GM23338 (cell line): ENCODE measurements at places on chromosomes 6 and 20.

DNA sequence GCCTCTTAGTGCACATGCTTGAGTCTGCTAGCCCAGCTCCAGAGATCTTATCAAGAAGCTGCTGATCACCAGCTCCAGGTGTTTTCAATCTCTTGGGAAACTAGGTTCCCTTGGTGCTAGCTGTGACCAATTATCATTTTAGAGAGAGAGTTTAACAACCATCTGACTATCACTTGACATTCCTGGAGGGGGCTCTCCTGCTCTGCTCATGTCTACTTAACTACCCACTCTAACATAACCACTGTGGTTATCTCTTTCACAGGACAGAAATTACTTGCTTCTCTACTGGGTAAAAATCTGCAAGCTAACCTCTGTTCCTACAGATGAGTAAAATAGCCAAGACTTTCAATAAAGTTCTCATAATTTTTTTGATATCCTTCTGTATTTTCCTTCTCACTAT is 823.4 kb upstream of the GJE1 start:
- DNase-seq: peak; percentile 43

DNA sequence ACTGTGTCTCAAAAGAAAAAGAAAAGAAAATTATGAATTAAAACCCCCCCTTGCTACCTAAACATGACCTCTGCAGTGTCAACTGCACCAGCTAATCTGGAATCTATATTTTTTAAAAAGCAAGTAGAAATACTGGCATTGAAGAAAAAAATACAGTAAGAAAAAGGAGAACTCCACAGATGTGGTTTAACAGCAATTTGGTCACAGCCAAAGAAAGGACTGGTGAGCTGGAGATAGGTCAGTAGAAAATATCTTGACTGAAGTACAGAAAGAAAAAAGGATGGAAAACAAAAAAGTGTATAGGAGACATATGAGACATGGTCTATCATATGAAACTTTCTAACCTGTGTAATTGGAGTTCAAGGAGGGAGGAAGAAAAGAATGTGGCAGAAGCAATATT is 44.1 kb upstream of the ERVFRD-1 start:
- DNase-seq: no peak

DNA sequence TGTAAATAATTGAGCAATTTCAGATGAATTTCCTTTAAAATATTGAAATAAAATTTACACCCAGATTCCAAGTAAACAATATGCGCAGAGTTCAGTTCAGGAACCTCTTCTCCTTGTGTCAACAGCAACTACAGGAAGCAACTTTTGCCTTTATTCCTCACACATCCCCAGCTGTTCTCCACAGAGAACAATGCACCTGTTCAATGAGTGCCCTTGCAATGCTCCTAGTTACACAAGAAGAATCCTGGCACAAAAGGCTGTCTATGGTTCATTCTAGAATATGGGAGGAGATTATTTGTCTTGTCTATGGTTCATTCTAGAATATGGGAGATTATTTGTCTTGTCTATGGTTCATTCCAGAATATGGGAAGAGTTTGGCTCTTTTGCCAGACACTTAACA is 454.9 kb downstream of the BTBD3 start:
- DNase-seq: no peak

- DNase-seq: no peak
Measured at GRCh38 chr20:5550733-5551529, 199.3 kb upstream of the SHLD1 start.

GRCh38 chr20:2751878-2752566 is 48.4 kb downstream of the CPXM1 start:
- no peak for DNase-seq

GRCh38 chr6:89536231-89536630 is 102.3 kb downstream of the LYRM2 start:
- DNase-seq: peak; percentile 80

- DNase-seq: peak; percentile 59
Measured at GRCh38 chr20:48538058-48538825, 289.6 kb downstream of the PREX1 start.

GRCh38 chr20:26208296-26209091 is 511.8 kb upstream of the ZNF337 start:
- DNase-seq: peak; percentile 77

DNA sequence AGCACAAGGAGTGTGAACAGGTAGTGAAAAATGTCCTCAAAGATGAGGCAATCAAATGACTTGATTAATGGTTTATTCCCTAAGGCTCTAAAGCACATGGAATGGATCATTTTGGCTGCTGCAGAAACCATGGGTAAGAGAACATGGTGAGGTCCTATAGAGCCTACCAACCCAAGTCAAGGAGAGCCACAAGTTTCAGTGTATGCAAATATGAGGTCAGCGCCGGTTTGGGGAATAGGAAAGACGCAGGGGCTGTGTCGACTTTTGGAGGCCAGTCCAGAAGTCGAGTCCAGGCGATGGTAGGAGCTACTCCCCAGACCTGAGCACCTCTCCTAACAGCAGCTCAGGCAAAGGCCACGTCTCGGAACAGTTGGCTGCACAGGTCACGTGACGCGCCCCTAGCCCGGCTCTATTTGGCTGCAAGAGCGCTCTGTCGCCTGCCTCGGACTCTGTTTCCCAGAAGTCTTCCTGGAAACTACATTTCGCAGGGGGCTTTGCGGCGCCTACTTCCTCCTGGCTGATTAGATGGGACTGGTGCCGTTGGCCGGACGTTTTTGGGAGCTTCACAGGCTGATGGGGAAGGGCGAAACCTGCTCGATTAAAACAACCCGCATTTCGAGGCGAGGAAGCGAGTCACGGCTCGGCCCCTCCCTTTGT is 74.4 kb upstream of the CHD6 start:
- peak; percentile 97 for DNase-seq

GRCh38 chr20:35306931-35307517 is 14.8 kb upstream of the FAM83C start:
- DNase-seq: peak; percentile 88

- peak; percentile 13 for DNase-seq
Measured at GRCh38 chr6:55941702-55942101, 66.3 kb upstream of the BMP5 start.

DNA sequence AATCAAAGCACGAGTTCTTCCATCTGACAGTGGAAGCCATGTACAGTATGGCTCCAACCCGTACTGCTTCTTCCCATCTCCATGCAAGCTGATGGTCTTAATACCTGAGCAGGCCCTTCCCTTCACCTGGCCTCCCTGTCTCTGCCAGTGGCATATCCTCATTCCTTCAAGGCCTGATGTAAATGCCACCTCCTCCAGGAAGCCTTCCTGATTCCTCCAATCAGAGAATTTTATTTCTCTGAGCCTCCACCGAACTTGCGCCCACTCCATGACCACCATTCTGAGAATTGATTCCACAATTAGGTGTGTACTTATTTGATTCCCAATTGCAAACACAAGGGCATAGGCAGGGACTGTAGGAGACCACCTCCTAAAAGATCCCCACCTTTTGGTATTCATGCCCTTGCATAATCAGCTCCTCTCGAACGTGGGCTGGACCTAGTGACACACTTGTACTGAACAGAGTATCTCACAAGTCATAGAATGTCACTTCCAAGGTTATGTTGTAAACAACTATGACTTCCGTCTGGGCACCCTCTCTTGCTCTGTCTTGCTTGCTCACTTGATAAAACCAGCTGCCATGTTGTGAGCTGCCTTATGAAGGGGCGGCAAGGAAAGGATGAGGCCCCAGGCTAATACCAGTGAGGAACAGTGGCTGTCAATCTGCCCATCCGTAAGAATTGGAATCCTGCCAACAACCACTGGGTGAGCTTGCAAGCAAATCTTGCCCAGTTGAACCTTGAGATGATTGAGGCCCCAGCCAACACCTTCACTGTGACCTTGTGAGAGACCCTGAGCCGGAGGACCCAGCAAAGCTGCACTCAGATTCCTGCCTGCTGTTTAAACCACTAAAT is 38.8 kb downstream of the CPNE5 start:
- DNase-seq: no peak

DNA sequence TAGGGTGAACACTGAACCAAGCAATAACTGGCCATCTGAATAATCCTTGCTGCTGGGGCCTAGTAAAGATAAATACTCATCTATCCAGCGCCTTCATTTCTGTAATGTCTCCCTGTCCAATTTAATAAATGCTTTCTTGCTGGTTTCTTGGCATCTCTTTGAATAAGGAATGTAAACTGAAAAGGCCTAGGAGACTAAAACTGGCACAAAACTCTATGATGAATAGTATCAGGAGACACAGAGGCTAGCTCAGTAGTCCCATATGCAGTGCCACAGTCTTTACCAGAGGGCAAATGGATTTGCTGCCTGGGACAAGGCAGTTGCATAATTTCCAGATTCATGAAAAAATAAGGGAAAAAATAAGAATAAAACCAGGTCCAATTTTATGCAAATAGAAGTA is 324.4 kb downstream of the CENPW start:
- DNase-seq: no peak

GRCh38 chr6:89707766-89708165 is 69.2 kb upstream of the LYRM2 start:
- DNase-seq: no peak

- no peak for DNase-seq
Measured at GRCh38 chr6:117642976-117643375, 32.3 kb upstream of the NUS1 start.

GRCh38 chr20:50464026-50464724 is 46.0 kb upstream of the PTPN1 start:
- peak; percentile 77 for DNase-seq

DNA sequence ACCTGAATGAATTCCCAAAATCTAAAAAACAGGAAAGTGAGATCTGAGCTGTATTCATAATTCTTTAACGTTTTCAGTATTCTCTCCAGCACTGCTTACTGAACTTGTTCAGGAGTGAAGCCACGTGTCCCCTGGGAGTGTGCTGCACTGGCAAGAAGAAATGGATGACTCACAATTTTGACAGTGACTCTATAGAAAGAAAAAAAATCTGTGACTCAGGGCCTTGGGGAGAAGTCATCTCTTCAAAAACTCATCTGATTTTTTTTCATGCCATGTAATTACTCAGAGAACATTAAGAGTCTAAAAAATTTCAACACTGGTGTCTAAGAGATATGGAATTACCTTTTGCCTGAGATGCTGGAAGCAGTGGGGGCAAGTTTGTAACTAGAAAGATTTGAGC is 39.7 kb downstream of the ANKEF1 start:
- no peak for DNase-seq

DNA sequence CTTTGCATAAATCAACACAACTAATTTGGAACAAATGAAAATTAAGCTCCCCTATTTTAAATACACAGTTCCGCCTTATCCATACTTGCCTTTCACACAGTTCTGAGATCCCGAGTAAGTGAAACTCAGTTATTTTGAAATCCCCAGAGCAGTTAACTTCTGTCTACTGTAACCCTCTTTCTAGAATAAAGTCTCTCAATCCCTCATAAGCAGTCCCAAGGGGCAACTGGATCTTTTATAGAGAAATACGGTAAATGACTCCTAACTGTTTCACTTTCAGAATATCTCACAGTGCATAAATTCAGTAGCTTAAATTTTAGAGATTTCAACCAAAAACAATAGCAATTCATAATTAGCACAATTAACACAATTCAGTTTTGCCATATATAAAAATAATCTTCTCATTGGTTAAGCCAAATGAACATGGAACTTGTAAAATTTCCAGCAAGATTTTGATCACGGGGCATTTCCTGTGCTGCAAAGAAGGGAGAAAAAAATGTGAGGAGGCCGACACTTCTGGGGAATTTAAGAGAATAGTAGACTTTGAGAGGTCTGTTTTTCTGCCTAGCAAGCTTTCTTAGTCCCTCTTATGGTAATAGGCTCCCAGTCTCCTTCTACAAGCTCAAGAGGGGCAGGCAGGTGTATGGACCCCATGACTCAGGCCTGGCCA is 78.3 kb downstream of the KIF6 start:
- no peak for DNase-seq

- no peak for DNase-seq
Measured at GRCh38 chr6:136795996-136796395, 3.7 kb upstream of the MAP3K5 start.

GRCh38 chr6:41706876-41707564 is 28.4 kb downstream of the TFEB start:
- no peak for DNase-seq

DNA sequence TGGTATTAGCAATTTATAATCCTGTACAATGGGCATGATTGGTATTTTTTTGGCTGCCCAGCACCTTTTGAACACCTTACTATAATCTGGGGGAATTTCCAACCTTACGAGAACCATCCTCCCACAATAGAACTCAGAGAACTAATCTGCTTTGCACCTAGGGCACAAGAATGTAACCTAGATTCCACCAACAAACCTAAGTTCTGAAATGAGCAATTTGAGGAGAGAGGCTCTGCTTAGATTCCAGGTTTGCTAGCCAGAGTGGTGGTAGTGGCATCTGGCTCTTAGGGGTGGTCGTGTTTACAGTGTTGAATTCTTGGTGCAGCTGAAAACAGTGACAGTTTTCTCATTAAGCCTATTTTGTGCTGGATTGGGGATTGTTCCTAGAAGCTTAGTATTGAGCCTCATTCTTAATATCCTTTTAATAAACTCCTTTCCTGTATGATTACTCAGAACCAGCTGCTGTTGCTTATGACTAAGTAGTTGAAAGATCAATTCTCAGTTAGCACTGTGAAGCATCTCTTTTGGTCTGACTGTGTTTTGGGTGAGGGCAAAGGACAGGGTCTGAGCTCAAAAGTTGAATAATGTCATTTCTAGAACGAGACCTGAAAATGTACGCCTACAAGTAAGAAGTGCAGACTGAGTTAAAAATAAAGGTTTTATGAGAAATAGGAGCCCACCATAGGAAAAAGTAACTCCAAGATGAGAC is 385.6 kb downstream of the CDKAL1 start:
- DNase-seq: no peak

- no peak for DNase-seq
Measured at GRCh38 chr6:74167976-74168375, 472.0 kb downstream of the CD109 start.
